Thoracic aorta (tissue), 2 donors: ENCODE measurements at places on chromosomes 4 and X.

DNA sequence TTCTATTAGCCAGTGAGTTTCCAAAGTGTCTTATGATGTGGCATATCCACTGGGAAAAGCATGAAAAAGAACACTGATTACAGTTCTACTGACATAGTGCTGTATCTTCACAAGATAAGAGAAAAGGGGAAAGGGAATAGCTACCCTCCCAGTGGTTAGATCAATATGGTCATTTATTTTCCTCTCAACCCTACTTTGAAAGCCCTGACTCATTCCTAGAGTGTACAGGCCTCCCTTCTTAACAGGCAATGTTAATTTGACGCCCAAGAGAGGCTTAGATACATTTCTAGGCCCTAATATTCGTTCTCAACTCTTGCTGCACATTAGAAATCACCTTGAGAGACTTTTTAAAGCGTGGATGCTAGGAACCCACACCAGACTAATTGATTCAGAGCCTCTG is 20.4 kb upstream of the BRS3 start:
- DNase-seq = no peak
- no peak overlapping the region for H3K27ac ChIP-seq
- H3K27me3 ChIP-seq = no peaks in the 10 kb centered on the region
- no peak overlapping the region for H3K4me3 ChIP-seq

GRCh38 chr4:144645631-144646522 is at the start of gene HHIP:
Gene HHIP, plus strand, starts transcription at chr4:144646156. Its CDS starts 520 bp downstream, at chr4:144646676.
- H3K4me3 ChIP-seq = peak within 1 kb of the TSS; percentile 76
- H3K36me3 ChIP-seq = no peaks in the 10 kb centered on the region
- H3K27me3 ChIP-seq = no peaks in the 10 kb centered on the region
- H3K27ac ChIP-seq = no peak within 1 kb of the TSS
- DNase-seq = no peak

- peaks cover 4% of the 10 kb centered on the region for H3K4me1 ChIP-seq
- no peak overlapping the region for H3K27ac ChIP-seq
Measured at GRCh38 chrX:137427816-137428215, 138.1 kb upstream of the ZIC3 start.

DNA sequence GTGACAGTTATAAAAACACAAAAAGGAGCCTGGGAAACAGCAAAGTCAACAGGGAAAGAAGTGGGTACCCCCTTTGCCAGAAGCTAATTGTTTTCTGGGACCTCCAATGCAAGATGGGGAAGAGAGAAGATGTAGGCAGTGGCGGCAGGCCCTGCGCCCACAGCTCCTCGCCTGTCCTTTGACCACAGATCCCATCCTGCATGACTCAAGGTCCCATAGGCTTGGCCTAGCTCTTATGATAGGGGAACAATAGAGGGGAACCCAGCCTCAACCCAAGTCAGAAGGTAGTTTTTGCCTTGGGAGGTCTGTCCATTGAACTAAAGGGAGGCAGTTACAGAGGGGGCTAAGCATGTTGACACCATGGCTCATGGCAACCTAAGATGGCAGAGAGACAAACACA is 14.2 kb downstream of the ZMYM3 start:
- no peaks in the 10 kb centered on the region for H3K27me3 ChIP-seq
- no peak for DNase-seq
- peaks cover 6% of the 10 kb centered on the region for H3K36me3 ChIP-seq

DNA sequence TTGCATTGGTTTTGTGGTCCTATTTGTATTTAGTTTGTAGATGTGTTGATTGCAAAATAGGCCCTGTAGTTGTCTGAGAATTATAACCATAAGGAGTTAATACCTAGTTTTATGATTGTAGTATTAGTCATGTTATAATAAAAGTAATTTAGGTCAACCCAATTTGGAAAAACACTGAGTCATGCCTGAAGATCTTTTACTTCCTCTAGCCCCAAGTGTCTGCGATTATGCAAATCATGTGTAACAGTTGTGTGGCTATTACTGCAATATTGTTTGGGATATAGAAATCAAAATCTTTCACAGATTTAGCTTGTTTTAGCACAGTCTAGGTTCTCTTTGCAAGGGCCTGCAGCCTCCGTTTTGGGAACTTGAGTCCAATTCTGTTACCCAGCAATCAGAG is 12.6 kb downstream of the SRD5A3 start:
- peak overlapping the region; percentile 86 for H3K27ac ChIP-seq
- H3K4me3 ChIP-seq = peak overlapping the region; percentile 59
- no peak for DNase-seq
- peaks cover 39% of the 10 kb centered on the region for H3K4me1 ChIP-seq
- no peaks in the 10 kb centered on the region for H3K36me3 ChIP-seq
- H3K27me3 ChIP-seq = no peaks in the 10 kb centered on the region

- H3K4me1 ChIP-seq = no peaks in the 10 kb centered on the region
- no peak for DNase-seq
- H3K36me3 ChIP-seq = no peaks in the 10 kb centered on the region
- H3K27me3 ChIP-seq = no peaks in the 10 kb centered on the region
- H3K27ac ChIP-seq = no peak overlapping the region
Measured at GRCh38 chrX:121546317-121546716, 498.9 kb downstream of the GLUD2 start.

GRCh38 chr4:79682801-79683530 is 274.9 kb upstream of the GK2 start:
- H3K4me3 ChIP-seq = peak overlapping the region; percentile 22
- H3K27me3 ChIP-seq = no peaks in the 10 kb centered on the region
- peaks cover 19% of the 10 kb centered on the region for H3K4me1 ChIP-seq
- H3K27ac ChIP-seq = no peak overlapping the region
